ENCODE measurements at places on chromosomes 7 and 10. TPM values are rescaled to one million over a fixed set of nuclear protein-coding genes. Genes with fewer than 3 reads are reported as not detected.
A peak's percentile ranks its signal among the peaks of the same experiment; 100 is the strongest.

DNA sequence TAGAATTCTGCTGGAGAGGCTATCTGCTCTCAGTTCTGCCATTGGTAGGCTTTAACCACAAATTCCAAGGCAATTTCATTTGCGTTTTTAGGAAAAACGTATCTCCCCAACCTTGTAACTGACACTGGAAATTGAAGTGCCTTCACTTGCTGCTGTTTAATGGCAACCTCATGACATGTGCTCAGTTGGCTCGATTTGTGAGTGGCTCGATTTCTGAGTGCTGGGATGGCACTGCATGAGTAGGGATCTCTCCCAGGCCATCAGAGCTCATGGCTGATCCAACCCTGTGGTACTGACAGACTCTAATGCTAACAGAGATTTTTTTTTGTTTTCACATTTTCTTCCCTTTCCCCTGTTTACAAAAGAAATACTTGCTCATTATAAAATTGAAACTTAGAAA, 56.0 kb downstream of the SUFU start:
- DNase-seq: no peak

DNA sequence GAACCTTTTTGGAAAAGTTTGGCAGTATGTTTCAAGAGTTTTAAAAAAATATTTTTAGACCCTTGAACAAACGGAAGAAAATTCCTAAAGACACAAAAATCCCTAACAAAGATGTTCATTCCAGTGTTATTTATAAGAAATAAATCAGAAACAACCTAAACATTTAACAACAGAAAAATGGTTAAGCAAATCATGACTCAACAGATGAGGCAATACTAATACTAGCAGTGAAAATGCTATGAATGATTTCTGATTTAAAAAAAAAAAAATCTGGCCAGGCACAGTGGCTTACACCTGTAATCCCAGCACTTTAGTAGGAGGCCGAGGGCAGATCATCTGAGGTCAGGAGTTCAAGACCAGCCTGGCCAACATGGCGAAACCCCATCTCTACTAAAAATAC, 61.0 kb downstream of the ARHGAP12 start:
- no peak for DNase-seq

Gene PSMG3
- 58.5 TPM for total RNA-seq

DNA sequence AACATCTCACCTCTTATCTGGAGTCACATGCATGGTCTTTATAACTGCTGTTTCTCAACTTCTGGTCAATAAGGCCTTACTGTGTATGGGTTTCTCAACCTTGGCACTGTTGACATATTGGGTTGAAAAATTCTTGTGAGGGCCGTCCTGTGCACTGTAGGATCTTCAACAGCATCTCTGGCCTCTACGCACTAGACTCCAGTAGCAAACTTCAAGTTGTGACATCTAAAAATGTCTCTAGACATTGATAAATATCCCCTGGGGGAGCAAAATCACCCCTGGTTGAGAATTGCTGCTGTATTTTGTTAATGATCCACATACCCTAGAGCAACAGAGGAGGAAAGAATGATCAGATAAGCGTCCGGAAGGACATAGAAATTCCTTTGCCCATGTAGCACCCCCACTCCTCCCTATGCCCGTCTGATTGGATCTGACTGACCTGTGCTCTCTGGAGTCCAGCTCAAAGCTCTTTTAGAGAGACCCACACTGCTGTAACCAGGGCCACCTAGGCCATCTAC, 423.5 kb upstream of the ZMIZ1 start:
- DNase-seq: no peak

GRCh38 chr7:154680894-154681659, 321.8 kb downstream of the PAXIP1 start:
- no peak for DNase-seq

Gene PARP12
- 55.9 TPM for total RNA-seq

Gene TLX1
- not detected for total RNA-seq

DNA sequence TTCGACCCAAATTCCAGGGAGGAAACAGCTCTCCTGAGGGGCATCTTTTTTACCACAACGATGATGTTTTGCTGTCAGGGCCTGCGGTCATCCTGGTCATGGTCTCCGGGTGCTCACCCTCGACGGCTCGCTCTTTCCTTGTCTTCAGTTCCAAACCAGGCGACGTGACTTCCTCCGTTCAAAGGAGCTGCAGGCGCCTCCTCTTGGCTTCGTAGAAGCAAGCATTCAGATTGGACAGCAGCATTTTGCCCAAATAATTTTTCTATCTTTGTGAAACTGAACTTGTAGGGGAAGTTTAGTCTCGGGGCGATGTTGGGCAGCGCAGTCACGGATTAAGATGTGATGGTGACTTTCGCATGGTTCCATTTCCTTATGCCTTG, 208.9 kb downstream of the DNAJB6 start:
- DNase-seq: no peak

DNA sequence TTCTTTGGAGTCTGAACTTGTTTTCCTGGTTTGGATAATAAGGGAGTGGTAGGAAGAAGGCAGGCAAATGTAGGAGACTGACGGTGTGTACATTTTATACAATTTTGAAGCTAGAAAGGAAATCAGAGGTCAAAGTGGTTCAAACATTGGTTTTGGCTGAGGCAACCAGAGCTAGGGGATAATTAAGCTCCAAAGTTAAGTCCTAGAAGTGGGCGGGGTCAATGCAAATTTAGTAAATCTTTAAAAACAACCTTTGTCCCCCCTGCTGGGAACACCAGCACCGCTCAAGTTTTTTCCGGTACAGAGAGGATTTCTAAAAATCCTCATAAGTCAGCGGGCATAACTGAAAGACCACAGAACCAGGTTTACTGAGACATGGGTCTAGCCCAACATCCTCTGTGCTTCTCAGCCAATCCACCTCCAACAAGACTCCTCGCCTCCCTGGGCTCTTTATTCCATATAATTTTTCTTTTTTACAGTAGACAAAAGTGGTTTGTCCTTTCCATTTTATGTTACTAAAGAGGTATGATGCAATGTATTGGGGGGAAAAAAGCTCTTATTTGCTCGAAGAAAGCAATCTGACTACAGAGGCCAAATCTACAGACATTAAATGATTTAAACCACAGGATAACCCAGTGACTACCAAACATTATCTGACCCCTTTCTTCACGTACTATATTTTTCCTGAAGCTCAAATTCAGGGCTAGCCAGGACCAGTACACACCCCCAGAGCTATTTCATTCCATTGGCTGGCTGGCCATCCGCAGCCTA, 1.6 kb downstream of the GLUD1 start:
- DNase-seq: peak; percentile 77

Gene C10orf53
- not detected for total RNA-seq

DNA sequence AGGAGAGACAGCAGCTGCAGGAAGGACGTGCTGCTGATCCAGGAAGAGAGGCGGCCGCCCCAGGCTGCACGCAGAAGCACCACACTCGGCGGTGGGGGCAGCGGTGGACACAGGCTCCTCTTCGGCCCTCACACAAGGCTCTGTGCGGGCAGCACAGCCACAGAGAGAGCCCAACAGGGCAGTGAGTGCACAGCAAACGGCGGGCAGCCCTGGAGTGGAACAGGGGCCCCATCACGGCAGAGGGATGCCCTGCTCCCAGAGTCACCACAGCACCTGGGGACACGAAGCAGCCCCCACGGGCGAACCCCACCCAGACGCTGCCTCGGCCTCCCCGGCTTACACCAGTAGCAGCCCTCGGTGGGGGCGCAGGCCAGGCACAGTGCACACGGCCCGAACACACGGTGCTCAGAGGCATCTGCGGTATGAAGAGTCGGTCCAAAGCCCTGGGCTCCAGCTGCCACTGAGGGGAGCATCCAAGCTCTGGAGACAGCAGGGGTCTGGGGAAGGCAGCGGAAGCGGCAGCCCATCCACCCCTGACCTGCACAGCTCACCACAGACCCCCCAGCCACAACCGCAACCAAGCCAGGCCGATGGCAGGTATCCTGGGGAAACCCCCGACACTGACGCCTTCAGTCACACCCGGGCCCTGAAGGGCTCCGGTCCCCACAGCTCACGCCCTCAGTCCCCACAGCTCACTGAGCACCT, 16.8 kb downstream of the NUDT1 start:
- no peak for DNase-seq

- no peak for DNase-seq
Measured at GRCh38 chr7:157009170-157009777, 1.2 kb downstream of the MNX1 start.

Gene VGF
- total RNA-seq: 0.28 TPM

GRCh38 chr10:69612760-69613159, 17.3 kb upstream of the FAM241B start:
- DNase-seq: no peak

GRCh38 chr7:1025743-1026581, 18.4 kb upstream of the GPR146 start:
- no peak for DNase-seq

Gene SMC3
- 87.3 TPM for total RNA-seq

Gene CYP51A1
- total RNA-seq: 106 TPM

GRCh38 chr7:8831376-8831775, 398.0 kb downstream of the NXPH1 start:
- no peak for DNase-seq

DNA sequence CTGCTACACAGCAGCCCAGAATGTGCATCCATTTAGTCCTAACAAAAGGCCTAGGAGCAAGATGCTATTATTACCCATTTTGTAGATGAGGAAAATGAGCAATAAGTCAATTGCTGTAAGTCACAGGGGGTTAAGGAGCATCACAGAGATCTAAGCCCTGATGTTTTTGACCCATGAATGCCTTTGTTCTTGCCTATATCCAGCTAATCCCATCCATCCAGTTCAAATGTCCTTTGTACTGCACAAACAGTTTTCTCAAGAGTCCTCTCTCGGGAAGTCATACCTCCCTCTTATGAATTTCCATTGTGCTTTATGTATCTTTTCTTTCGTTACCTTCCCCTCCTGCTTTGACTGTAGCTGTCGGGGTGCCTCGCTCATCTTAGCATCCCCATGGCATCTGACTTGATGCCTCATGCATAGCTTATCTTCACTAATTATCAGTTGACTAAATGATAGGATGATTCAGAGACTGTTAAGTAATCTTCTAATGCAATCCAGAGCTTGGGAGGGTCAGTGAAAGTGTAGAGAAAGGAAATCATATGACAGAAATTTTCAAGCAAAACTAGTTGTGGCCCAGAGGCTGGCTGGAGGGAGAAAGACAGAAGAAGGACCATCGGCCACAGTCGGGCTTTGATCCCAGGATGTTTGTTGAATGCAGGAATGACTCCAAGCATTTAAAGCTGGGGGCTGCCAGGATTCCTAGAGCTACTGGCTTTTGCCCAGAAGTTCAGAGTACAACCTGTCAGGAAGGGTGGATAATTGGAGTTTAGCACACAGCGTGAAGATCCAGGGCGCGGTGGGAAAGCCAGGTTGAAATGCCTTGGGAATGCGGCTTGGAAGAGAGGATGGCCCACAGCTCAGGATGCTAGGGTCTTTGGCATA, 23.5 kb downstream of the BLVRA start:
- no peak for DNase-seq

Gene PTN
- not detected for total RNA-seq

DNA sequence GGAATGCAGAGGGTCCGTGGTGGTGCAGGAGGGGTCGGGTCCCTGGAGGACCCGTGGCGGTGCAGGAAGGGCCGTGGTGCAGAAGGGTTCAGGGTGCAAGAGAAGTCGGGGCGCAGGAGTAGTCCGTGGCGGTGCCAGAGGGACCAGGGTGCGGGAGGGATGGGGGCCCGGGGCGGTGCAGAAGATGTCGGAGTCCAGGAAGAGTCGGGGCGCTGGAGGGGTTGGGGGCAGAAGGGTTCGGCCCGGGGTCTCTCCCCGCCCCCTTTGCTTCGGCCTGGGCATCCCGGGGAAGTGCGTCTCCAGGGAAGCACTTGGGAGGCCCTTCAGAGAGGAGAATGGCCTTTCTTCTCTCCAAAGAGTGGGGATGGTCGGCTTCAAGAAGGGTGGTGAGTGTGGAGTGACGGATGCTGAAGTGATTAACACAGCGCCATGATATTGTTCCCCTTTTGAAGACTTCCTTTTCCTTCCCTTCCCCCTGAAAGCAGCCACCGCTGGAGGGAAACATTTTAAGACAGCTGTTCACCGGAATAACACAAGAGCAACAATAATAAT, 997 bp downstream of the WDR37 start:
- peak; percentile 68 for DNase-seq

- no peak for DNase-seq
Measured at GRCh38 chr10:116088985-116089384, 184.0 kb downstream of the GFRA1 start.

Gene MMD2
- not detected for total RNA-seq

DNA sequence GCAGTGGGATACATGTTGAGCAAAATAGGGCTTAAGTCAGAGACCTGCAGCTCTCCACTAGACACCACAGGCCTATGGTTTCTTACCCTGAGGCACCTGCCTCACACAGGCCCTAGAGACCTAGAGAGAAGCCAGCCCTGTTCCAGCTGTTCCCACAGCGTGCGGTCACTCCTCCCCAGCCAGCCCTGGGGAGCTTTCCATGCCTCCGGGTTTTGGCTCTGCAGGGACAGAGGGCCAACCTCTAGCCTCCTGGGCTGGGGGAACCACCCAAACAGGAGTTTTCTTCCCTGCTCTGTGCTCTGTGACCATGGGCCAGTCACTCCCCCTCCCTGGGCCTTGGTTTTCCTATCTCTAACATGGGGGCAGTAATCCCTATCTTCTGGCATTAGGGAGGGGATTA, 33.0 kb downstream of the SH2B2 start:
- DNase-seq: no peak

DNA sequence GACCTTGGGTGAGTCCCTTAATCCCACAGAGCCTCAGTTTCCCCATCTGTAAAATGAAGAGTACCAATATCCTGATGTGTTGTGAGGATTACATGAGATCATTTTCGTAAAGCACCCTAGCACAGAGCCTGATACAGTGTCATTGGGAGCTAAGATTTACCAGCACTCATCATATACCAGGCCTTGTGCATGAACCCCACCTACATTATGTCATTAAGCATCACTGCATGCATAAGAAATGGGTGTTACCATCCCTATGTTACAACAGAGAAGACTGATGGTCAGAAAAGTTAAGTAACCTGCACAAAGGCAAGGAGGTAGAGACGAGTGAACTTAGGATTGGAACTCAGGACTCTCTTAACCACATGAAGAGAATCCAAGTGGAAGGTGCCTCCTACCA, 290.6 kb downstream of the KCNMA1 start:
- DNase-seq: no peak

All from activated CD4-positive, alpha-beta T cell treated with anti-CD3 and anti-CD28 coated beads, Interleukin-2, amount 10 ng/mL, durations not matched to agents 24 days and 14 days (primary cell).